Psoas muscle (tissue), 8 donors: ENCODE measurements at places on chromosomes 4 and X.

- no peak for DNase-seq
Measured at GRCh38 chr4:174214101-174214878, 69.2 kb downstream of the FBXO8 start.

- DNase-seq = no peak
Measured at GRCh38 chr4:146033149-146033548, 94.5 kb upstream of the ZNF827 start.

GRCh38 chr4:8774071-8774470, 97.6 kb downstream of the HMX1 start:
- no peak for DNase-seq

- DNase-seq = no peak
Measured at GRCh38 chrX:32293962-32294700, 917.2 kb downstream of the DMD start.

DNA sequence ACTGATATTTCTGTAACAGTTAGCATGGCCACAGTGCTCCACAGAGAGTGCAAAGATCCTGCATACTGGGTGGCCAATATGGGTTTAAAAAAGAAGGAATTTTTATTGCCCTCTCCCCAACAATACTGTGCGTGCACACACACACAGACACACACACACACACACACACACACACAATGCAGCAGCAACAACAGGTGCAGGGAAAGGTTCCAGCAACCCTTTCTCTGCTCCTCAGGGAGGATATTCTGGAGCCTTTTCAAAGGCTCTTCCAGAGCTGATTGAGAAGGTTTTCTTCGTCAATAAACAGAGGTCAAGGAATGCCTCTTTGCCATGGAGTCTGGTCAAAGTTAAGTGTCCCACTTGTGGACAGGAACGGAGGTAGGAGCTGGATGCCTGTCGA, 84.8 kb upstream of the ZFP42 start:
- DNase-seq = no peak

GRCh38 chrX:117860517-117860916, 256.1 kb downstream of the KLHL13 start:
- DNase-seq = no peak

- no peak for DNase-seq
Measured at GRCh38 chr4:151784706-151785105, 23.9 kb upstream of the GATB start.

DNA sequence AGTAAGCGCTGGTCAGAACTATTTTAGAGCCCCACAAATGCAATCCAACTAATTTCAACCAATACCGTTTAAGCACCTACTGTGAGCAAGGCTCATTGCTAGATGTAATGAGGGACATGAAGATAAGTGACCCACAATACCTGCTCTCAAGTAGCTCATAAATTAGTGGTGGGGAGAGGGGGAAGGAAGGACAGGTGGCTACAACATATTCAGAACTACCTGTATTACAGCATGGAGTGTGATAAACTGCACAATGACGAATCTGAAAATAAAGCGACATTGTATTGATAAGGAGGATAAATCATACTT, 311.6 kb upstream of the DIAPH2 start:
- DNase-seq = no peak

DNA sequence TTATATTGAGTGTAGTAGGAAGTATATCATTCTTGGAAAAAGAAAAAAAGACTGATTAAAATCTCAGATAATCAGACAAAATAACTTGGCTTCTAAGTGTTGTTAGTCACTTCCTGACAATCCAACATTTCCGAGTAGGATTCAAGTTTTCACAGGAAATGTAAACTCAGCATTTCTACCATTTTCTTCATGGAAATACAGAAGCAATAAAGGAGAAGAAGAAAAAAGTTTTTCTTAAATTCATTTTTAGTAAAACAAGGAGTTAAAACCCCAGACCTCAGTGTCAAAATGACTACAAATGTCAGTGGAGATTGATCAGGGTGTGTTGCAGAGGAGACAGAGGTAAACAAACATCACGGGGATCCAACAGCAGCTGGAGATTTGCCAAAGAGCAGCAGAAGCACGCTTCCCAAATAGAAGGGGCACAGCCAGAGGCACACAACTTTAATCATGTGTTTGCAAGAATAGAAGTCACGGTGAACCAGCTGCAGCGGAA, 129.3 kb upstream of the FAM9B start:
- DNase-seq = no peak

GRCh38 chr4:179989975-179990374, 2253.2 kb upstream of the TENM3 start:
- no peak for DNase-seq

DNA sequence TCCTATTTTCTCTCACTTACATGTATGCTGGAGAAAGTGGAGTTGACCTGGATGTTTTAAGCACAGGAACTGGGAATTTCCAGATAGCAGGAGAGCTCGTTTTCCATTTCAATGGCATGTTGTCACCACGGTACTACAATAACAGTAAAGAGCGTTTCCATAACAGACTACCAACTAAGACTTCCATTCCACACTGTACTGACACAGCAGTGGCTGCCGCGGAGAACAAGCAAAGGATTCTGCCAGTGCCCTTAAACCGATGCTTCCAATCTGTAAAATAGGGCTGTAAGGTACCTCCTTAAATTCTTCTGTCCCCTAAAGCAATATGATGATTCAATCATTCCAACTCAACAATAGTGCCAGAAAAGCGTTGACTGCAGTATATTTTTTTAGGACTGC, 143.9 kb downstream of the KLHL13 start:
- no peak for DNase-seq
